Cardiac septum (tissue), 1 donor: ENCODE measurements at places on chromosomes 2 and 18. TPM values are rescaled to one million over a fixed set of nuclear protein-coding genes. Genes with fewer than 3 reads are reported as not detected.

Gene METTL5
- total RNA-seq: 61.5 TPM

Gene C1GALT1C1L
- 0.48 TPM for total RNA-seq

Gene B4GALT6
- total RNA-seq: 5.3 TPM

Gene LCT
- not detected for total RNA-seq

Gene IL1A
- not detected for total RNA-seq

Gene SF3B6
- total RNA-seq: 53.1 TPM

Gene MBP
- 37.7 TPM for total RNA-seq

Gene ATP6V1B1
- total RNA-seq: 0.43 TPM

- DNase-seq: peak; percentile 36
Observed at GRCh38 chr2:105510761-105511528, 112.1 kb upstream of the FHL2 start.

DNA sequence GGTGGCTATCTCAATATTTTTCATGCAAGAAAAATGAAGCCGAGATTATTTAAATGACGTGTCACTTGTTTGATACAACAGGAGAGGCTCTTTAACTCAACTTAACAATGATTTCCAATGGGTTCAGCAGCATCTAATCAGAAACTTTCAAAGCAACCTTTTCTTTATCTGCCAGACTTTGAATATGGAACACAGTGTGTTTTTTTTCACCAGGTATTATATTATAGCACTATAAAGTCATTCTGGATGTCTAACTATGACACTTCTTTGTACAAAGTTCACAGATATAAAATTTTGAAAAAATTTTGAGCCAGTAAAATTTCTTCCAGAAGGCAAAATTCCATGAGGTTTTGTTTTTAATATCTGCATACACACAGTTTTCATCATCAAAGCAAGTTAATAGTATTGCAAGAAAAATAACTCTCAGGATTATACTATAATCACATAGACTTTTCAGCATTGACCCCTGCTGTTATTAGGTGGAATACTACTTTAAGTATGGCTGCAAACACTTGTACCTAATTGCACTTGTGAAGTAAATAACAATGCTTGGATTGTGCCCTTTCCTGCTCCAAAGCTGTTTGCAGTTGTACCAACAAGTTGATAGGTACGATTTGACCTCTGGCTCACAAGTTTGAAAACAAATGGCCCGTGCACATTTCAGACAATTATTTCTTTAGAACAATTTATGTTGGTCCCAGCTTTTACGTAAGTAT lies 44.0 kb upstream of the DSG1 start:
- no peak for DNase-seq

DNA sequence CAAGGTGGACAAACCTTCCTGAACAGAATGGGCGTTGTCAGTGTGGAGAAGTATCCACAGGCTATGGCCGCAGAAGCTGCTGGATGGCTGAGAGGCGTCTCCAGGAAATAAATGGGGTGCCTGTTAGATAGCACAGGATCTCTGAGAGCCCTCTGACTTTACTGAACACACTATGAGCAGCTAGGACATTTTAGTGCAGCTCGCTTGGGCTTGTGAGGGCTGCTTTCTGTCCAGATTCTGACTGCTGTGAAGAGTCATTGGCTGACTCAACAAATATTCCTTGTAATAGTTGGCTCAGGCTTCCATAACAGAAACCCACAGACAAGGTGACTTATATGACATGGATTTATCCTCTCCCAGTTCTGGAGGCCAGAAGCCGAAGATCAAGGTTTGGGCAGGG lies 100.2 kb upstream of the SNTG2 start:
- DNase-seq: no peak

- DNase-seq: no peak
Observed at GRCh38 chr2:172588931-172589330, 33.0 kb downstream of the PDK1 start.

- no peak for DNase-seq
Observed at GRCh38 chr2:94870440-94871225, 597 bp upstream of the TEKT4 start.

GRCh38 chr2:25829377-25829704 lies 48.9 kb downstream of the ASXL2 start:
- DNase-seq: no peak

DNA sequence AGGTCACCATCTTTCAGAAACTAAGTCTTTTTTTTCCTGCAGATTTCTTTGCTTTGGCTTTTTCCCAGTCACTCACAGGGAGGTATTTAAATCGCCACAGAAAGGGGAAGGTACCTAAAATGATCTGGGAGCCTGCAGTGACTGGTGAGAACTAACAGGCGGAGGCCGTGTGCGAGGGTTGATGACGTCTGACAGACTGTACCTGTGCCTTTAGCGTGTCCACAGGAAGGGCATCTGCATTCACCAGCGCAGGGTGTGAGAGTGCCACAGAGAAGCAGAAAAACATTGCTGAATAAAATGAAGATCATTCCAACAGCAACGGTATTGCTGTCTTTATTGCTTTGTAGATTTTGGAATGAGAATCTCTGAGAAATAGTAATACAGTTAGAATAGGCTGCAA lies 5.7 kb downstream of the CTDP1 start:
- no peak for DNase-seq

- no peak for DNase-seq
Observed at GRCh38 chr2:220847589-220847988, 724.5 kb downstream of the EPHA4 start.

DNA sequence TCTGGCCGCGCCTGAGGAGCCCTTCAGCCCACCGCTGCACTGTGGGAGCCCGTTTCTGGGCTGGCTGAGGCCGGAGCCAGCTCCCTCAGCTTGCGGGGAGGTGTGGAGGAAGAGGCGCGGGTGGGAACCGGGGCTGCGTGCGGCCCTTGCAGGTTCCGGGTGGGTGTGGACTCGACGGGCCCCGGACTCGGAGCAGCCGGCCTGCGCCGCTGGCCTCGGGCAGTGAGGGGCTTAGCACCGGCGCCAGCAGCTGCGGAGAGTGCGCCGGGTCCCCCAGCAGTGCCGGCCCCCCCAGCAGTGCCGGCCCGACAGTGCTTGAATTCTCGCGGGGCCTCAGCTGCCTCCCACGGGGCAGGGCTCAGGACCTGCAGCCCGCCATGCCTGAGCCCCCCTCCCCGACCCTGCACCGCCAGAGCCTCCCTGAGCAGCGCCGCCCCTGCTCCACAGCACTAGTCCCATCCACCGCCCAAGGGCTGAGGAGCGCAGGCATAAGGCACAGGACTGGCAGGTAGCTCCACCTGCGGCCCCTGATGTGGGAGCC lies 534.2 kb downstream of the ZNF804A start:
- no peak for DNase-seq

DNA sequence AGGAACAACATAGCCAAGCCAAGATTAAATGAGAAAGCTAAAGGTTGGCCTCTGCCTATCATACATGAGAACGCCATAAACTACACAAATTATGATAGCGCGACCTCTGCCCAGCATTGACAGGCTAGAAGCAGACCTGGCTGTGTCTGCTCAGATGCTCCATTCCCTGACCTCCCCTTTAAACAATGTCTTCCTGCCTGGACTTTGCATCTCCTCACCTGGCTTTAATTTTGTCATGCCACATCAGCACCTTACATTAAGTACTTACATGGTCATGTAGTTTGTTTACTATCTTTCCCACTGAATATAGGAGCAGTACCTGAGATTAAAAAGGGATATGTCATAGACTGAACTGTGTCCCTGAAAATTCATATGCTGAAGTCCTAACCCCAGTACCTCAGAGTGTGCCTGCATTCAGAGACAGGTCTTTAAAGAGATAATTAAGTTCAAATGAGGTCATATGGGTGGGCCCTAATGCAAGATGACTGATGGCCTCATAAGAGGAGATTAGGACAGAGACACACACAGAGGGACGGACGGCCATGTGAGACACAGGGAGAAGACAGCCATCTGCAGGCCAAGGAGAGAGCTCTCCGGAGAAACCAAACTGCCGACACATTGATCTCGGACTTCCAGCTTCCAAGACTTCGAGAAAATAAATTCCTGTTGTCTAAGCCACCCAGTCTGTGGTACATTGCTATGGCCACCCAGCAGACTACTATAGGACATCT lies 103.7 kb downstream of the BIN1 start:
- DNase-seq: no peak
